Activated T-cell treated with anti-CD3 and anti-CD28 coated beads, Interleukin-2, amount 50 U/mL, for 4 hours (primary cell): ENCODE measurements at places on chromosomes 5 and 9. TPM values are rescaled to one million over a fixed set of nuclear protein-coding genes. Genes with fewer than 3 reads are reported as not detected.

LEAP2 gene
- 1.9 TPM for total RNA-seq

S100Z gene
- not detected for total RNA-seq

DNA sequence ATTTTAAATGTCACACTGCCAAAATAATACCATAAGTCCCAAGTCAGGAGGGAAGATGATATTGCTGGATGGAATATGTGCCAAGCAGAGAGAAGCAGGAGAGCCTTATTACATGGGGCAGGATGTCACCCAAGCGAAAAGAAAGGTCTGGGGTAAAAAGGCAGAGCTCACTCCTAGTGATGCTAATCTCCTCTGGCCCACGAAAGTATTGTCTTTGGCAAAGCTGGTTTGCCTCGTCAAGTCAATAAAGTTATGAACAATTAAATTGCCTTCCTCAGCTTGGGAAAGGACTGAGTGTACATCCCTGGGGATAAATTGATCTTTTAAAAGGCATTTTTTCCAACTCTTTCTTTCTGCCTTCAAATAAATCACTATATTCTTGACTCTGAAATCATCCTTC, 220.6 kb downstream of the DMAC1 start:
- no peak for DNase-seq

- DNase-seq = no peak
Measured at GRCh38 chr9:37914154-37914551, 10.2 kb upstream of the SLC25A51 start.

GRCh38 chr5:39523821-39524220, 99.0 kb upstream of the DAB2 start:
- no peak for DNase-seq

SNAPC4 gene
- total RNA-seq = 48.0 TPM

DYNC2I2 gene
- 32.0 TPM for total RNA-seq

GRCh38 chr9:16627521-16627920, 242.9 kb downstream of the BNC2 start:
- no peak for DNase-seq

DNA sequence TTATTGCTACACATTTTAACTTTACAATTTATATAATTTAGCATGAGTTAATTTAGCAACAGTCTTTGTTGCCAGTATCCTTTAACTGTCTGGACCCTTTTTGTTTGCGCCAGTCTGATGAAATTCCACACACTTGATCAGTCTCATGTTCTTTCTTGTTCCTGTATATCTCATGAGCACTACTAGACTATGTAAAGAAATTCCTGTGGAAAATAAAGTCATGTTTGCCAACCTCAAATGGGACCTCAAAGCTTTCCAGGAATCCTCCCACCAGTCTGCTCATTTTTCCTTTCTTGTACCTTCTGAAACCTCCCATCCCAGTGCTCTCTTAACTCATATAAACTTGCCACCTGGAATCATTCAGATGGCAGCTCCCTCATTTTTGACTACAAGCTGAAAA, 8.0 kb downstream of the DMXL1 start:
- DNase-seq = no peak

JAKMIP2 gene
- 1.3 TPM for total RNA-seq

DNA sequence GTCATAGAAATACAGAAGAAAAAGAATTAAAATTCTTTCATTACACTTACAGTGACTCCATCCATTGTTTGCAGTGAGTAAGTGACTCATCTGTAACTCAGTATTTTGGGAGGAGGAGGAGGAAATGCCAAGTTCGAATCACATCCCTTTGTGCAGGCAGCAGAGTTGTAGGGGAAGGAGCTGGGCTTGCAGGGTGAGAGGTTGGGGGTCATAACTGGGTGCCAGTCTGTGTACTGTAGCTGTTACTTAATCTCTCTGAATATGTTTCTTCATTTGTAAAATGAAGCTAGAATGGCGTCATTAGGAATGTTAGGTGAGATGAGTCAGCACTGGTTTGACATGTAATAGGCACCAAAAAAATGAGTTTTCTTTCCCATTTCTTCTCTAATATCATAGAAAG, 235.7 kb upstream of the ADAMTSL1 start:
- DNase-seq = no peak

DNA sequence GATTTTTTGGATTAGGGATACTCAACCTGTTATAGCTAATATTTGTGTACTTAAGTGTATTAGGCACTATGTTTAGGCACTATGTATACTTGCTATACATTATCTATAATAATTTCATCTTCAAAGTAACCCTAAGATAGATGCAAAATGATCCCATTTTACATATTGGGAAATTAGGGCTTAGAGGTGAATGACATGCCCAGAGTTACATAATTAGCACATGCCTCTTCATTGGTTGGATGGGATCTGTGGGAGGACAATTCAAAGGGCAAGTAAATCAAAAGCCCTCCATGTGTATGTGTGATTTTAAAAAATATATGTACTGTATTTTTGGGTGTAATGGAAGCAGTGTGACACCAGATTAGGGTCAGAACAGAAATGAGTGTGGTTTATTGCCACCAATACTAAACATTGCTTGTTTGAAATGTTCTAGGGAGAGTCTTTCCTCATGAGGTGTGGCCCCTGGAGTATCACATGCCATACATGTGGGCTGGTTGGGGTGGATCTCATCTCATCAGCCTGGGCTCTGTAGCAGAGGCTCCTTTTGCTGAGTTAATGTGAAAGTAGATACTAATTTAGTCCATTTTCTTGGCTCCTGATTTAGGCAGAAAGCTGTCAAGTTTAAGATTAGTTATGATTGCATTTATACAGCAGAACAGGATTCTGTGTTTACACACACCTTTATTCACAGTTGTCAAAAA, 5.5 kb downstream of the C9orf85 start:
- DNase-seq = no peak

DNA sequence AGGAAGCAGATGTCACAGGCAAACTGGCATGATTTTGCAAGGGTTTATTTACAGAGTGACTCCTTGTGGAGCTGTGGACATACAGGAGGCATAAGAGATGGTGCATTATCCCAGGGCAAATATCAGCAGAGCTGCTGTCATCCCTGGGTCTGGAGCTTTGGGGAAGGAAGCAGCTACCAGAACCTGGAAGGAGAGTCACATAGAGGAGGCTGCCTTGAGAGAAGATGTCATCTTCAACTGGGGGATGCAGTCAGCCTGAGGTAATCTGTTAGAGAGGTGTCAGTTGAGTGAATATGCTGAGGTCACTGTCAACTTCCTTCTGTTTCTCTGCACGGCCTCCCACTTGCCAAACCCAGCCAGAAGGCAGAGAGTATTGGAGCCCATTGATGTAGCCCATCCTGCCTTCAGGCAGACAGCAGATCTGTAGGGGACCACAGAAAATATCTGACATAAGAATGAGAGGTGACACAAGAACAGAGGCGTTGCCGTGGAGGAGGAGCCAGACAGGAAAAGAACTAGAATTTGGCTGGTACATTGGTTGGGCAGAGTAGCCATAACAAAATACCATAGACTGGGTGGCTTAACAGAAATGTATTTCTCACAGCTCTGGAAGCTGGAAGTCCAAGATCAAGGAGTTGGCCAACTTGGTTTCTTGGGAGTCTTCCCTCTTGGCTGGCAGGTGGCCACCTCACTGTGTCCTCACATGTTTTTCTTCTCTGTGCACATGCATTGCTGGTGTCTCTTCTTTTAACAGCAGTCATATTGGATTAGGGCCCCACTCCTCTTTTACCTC, 102.8 kb downstream of the SNX18 start:
- no peak for DNase-seq

MLANA gene
- total RNA-seq = not detected

GRCh38 chr5:106843812-106844416, 826.8 kb downstream of the EFNA5 start:
- DNase-seq = no peak

- DNase-seq = no peak
Measured at GRCh38 chr5:31854181-31855133, 215.5 kb downstream of the PDZD2 start.

- no peak for DNase-seq
Measured at GRCh38 chr9:132998831-132999635, 20.5 kb downstream of the GFI1B start.

DNA sequence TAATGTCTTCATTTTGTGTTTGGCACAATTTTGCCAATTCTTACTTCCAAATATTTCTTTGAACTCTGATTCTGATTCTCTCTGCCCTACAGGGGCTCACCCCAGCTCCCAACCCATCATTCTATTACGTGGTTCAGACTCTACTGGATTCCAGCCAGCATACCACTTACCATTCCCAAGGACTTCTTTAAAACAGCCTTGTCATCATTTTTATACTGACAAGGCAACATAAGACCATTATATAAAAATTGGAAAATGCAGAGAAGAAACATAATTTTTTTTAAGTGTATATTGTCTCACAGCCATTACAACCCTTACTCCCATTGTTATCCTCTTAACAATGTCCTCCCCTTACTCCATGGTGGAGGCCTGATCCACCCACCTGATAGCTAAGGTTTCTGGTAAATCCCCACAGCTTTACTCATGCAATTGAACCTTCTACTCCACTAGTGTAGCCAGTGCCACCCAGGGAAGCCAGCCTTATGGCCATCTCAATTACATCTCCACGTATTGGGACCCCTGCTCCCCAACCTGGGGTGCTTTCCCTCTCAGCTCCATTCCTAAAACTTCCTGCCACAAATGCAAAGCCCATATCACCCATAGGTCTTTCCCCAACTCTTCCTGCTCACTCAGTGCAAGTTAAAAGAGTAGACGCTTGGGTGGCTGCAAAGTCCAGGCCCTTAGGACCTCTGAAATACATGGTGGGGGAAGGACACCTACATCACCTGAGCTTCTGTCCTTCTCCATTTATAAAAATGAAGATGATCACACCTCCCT, 19.1 kb downstream of the UGT3A2 start:
- no peak for DNase-seq

GRCh38 chr9:5651246-5651645, 22.3 kb downstream of the RIC1 start:
- DNase-seq = no peak

ZDHHC11 gene
- 6.2 TPM for total RNA-seq

DNA sequence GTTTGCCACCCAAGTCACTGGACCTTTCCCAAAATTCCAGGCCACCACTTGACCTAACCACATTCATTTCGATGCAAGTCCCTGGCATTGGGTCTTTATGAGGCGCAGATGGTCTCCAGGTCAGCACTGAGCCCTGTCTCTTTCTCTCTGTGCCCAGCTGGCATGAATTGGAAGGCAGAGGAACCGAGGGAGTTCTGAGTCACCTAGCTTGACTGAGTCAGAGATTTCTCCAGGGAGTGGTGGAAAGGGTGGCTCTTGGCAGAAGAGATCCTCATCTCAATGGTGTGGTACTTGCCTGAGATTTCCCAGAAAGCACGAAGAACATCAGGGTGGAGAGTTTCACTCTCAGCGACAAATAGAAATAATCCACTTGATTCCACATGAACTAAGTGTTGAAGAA, 43.8 kb downstream of the WDR36 start:
- DNase-seq = no peak

- DNase-seq = no peak
Measured at GRCh38 chr9:29816954-29817703, 2243.8 kb upstream of the C9orf72 start.

GRCh38 chr5:167128581-167128980, 1162.9 kb upstream of the WWC1 start:
- DNase-seq = no peak
